ENCODE measurements at places on chromosomes 6 and 20.

GRCh38 chr6:77397561-77397960 is 65.7 kb downstream of the HTR1B start:
- no peak for DNase-seq

DNA sequence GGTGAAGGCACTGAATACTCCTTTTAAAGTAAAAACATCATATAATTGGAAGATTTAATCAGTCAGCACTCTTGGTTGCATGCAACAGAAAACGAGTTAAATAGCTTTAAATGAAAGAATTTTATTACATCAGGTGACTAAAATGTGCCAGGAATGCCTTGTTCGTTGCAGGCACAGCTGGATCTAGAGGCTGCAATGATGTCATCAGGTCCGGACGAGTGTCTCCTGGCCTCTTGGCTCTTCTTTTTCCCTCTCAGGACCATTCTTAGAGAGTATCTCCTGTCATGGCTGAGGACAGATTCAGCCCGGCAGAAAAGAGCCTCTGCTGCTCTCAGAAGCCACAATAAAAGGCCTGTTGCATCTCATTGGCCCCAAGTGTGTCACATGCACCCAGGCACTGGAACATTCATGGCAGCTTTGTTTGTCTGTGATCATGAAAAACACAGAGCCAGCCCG is 510.7 kb upstream of the SULF2 start:
- no peak for DNase-seq

DNA sequence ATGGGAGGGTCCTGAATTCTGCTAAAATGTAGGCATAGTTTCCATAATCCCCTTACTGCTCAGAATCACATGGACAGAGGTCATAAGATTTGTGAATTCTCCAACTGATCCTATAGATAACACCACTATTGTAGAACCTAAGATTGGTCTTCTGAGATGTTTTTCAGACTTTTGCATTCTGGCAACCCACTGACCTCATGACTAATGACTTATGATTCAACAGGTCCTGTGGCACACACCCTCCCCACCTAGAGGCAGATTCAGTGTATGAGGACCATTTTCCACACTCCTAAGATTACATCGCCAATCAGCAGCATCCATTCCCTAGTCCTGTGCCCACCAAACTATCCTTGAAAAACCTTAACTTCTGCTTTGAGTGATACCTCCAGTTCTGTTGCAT is 207.2 kb downstream of the BTBD9 start:
- no peak for DNase-seq

- no peak for DNase-seq
Measured at GRCh38 chr20:18904192-18904591, 90.6 kb downstream of the SCP2D1 start.

DNA sequence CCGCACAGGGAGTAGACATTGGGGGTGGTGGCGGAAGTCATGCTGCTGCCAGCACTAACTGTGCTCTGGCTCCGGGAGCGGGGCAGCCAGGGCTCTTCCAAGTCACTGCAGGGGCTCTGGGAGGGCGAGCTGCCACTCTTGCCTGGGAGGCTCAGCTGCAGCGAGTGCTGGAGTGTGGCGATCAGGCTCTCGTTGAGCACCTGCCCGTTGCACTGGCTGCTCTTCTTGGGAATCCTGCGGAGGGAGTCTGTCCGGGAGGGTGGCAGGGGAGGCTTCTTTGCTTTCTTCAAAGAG is 28.0 kb downstream of the HEBP2 start:
- DNase-seq: no peak

- no peak for DNase-seq
Measured at GRCh38 chr20:33337531-33338165, 54.6 kb downstream of the BPIFB1 start.

DNA sequence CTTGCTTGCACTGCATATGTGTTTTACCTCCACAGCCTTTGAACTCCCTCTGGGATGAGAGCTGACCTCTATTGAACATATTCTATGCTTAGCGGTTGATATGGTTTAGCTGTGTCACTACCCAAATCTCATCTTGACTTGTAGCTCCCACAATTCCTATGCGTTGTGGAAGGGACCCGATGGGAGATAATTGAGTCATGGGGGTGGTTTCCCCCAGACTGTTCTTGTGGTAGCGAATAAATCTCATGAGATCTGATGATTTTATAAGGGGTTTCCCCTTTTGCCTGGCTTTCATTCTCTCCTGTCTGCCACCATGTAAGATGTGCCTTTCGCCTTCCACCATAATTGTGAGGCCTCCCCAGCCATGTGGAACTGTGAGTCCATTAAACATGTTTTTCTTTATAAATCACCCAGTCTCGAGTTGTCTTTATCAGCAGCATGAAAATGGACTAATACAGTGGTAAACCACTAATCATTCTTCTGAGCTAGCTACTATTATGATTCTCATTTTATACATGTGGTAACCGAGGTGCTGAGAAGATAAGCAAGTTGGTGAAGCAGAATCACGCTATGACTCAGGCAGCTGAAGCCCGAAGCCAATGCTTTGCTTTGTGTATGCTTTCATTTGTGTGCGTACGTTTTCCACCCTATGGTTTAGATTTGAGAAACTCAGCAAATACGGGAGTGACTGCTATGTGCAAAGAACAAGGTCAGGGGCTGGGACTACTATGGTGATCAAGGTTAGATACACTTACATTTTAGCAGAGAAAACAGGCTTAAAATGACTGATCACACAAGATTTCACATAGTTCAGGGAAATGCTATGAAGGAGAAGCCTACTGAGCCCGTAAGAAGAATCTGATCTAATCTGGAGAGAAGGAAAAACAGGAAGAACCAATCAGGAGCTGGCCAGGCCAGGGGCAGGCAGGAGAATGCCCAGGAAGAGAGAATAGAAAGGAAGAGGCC is 363.5 kb downstream of the ESR1 start:
- no peak for DNase-seq

GRCh38 chr6:20717743-20718142 is 183.5 kb downstream of the CDKAL1 start:
- no peak for DNase-seq

- no peak for DNase-seq
Measured at GRCh38 chr20:35893942-35894341, 60.4 kb downstream of the SCAND1 start.

DNA sequence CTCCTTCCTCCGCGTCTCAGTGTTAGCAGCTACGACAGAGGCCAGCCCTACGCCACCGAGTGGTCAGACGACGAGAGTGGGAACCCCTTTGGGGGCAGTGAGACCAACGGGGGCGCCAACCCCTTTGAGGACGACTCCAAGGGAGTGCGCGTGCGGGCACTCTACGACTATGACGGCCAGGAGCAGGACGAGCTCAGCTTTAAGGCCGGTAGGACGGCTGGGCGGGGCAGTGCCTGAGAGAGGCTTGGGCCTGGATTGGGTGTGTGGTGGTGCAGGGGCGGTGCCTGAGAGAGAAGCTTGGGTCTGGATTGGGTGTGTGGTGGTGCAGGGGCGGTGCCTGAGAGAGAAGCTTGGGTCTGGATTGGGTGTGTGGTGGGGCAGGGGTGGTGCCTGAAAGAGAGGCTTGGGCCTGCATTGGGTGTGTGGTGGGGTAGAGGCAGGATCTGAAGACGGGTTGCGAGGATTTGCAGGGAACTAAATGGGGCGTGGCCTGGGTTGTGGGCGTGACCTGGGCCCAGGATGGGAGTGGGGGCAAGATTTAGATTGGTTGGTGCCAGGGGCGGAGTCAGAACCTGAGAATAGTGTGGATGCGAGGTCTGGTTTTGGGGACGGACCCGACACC is 24.4 kb downstream of the SPDEF start:
- peak; percentile 36 for DNase-seq

GRCh38 chr20:2507875-2508630 is 662 bp downstream of the ZNF343 start:
- peak; percentile 21 for DNase-seq

GRCh38 chr6:80541886-80542285 is 435.4 kb downstream of the BCKDHB start:
- DNase-seq: no peak

GRCh38 chr6:7904654-7905319 is 5.8 kb downstream of the TXNDC5 start:
- no peak for DNase-seq

DNA sequence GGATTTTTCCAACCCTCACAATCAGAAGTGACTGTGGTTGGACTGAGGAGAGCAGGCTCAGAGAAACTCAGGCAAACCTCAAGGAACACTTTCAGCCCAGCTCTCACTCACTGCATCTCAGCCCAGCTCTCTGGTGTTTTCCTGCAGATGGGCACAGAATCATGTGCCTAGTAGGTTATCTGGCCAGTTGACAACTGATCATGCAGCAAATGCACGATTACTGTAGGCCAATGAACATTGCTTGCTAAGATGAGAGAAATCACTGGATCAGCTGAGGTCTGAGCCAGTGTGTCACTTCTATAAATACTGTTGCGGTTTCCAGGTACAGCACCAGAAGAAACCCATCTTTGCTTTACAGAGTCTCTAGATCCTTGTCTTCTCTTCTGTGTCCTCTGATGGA is 540.5 kb downstream of the CD83 start:
- DNase-seq: no peak

DNA sequence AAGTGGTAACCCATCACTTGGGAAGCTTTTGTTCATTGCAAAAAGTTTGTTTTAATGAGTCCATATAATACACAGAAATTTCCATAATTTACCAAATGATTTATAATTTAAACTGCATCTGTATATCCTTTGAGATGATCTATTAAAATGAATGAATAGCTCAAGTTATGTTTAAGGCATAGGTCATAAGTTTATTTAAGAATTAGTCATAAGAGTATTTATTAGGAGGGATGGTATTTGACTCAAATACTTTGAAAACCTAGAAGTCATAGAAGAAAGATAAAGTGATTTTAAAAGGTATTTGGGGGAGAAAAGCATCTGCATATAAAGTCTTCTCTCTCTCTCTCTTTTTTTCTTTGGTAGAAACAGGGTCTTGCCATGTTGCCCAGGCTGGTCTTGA is 388.5 kb downstream of the CDKAL1 start:
- DNase-seq: no peak

GRCh38 chr20:44552950-44553908 is 29.1 kb upstream of the PKIG start:
- no peak for DNase-seq

- no peak for DNase-seq
Measured at GRCh38 chr6:82741325-82741995, 324.2 kb downstream of the UBE3D start.

DNA sequence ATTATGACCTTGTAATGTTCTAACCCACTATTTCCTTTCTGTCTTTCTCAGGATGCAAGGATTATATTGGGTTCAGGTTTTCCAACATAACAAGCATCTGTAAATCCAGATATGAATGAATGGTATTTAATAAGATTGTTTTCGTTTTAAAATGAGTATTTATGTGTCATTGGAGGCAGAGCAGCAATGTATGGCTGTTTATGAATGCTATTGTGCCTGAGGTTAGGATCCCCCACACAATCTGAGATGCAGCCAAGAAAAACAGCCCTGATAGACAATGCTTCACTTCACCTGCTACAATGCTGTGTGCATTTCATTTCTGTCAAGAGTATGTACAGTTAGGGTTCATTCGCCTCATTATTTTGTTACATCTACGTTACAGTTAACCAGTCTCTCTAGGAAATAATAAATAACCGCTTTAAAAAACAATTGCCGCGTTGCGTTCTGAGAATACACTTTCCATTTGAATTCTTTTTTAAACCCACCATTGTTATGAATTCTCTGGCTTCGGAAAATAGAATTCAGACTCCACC is 19.6 kb downstream of the TFAP2A start:
- no peak for DNase-seq

DNA sequence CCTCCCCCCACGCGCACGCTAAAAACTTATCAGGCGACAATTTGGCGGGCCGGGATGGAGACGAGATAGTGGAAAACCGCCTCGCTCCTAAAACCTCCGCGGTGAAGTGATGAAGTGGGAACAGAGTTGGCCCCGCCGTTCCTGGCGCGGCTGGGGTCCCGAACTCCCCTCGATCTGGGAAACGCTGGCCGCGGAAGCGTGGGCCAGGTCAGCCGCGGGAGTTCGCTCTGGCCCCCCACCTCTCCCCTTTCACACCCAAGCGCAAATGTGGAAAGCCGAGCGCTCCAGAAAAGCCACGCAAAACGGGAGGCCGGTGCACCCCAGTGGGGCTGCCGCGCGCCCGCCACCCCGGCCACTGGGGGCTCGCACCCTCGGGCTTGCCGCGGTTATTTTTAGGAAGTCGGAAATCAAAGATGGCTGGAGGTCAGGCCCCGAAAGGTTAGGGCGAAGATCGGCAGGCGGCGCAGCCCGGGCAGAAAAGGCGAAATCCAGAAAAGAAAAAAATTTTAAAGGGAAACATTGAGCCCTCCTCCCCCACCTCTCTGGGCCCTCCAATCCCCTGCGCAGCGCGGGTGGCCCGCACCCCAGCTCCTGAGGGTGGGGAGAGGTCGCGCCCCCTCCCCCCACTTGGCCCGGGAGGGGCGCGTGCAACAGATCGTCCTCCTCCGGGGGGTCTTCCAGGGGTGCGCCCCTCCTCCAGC is 1.0 kb downstream of the SALL4 start:
- DNase-seq: peak; percentile 42

DNA sequence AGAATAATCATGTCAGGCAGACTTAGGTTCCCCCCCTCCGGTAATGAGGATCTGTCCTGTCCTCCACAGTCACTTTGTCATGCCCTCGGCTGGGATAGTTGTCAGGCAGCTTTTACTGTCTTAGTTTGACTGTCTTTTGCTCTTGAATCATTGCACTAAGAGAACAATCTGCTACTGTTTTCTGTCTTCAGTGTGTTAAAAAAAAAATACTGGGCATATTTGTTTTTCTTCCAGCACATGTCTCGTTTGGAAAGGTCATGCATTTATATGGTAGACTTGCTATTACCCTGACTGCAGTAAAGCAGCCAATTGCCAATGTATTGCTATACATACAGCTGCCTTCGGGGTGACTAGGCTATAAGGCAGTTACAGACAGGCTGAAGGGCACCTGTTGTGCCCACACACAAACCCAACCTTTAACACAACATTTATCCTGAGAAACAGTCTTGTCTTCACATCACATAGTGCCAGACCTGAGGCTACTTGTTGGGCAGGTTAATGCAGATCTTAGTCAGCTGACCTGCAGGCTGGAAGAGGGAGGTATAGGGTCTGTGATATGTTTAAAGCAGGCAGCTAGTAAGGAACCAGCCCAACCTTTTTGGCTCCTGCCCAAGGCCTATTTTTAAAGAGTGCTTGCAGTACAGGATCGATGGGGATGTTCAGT is 26.7 kb downstream of the ARFGEF3 start:
- no peak for DNase-seq

- DNase-seq: no peak
Measured at GRCh38 chr20:11546939-11547338, 370.8 kb upstream of the BTBD3 start.

Data from A549 (cell line).